Progenitor cell of endocrine pancreas (in vitro differentiated cells): ENCODE measurements at places on chromosomes 13 and 19. TPM values are rescaled to one million over a fixed set of nuclear protein-coding genes. Genes with fewer than 3 reads are reported as not detected.

- H3K27me3 ChIP-seq = no peaks in the 10 kb centered on the region
- H3K4me1 ChIP-seq = no peaks in the 10 kb centered on the region
- H3K27ac ChIP-seq = no peak overlapping the region
- no peak for DNase-seq
Observed at GRCh38 chr13:60318186-60318585, 78.8 kb upstream of the TDRD3 start.

DNA sequence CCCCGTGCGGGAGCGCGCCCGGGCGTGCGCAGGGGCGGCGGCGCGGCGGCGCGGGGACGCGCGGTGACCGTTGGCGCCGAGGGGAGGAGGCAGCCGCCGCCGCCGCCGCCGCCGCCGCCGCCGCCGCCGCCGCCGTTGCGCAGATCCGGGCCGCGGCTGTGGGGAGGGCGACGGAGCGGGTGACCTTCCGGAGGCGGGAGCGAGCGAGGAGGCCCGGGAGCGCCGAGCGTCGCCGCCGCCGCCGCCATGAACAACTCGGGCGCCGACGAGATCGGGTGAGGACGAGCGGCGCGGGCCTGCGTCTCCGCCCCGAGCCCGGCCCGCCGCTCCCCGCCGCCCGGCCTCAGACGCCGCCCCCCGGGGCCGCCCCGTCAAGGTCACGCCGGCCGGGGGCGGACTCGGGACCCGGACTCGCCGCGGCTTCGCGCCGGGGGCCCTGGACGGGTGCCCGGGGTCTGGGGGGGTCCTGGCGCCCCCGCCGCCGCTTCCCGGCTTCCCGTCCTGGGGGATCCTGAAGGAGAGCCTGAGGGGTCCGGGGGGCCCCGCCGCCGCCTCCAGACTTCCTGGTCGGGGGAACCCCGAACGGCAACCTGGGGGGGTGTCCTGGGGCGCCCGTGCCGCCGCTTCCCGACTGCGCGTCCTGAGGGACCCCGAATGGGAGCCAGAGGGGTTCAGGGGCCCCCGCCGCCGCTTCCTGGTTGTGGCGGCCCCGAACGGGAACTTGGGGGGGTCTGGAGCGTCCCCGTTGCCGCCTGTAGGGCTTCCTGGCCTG is at the start of gene DAZAP1:
Gene DAZAP1 (plus strand): TSS at position 59 of the 772 bp plus-strand sequence. CDS start 188 bp downstream, at position 247.
- DNase-seq = peak; percentile 34
- peak within 1 kb of the TSS; percentile 92 for H3K4me3 ChIP-seq
- H3K27me3 ChIP-seq = no peaks in the 10 kb centered on the region

- H3K27me3 ChIP-seq = no peaks in the 10 kb centered on the region
- H3K4me3 ChIP-seq = no peak overlapping the region
- H3K27ac ChIP-seq = no peak overlapping the region
- H3K4me1 ChIP-seq = peaks cover 20% of the 10 kb centered on the region
- H3K36me3 ChIP-seq = no peaks in the 10 kb centered on the region
Observed at GRCh38 chr13:44812818-44813217, 176.5 kb downstream of the NUFIP1 start.

GRCh38 chr13:107585469-107586180 is 629.7 kb downstream of the LIG4 start:
- no peak for DNase-seq
- no peaks in the 10 kb centered on the region for H3K27me3 ChIP-seq
- no peak overlapping the region for H3K27ac ChIP-seq

The LILRB1 gene
- total RNA-seq = not detected in 2 replicates

- peaks cover 61% of the 10 kb centered on the region for H3K27me3 ChIP-seq
- no peak overlapping the region for H3K27ac ChIP-seq
Observed at GRCh38 chr19:51020988-51021651, 1.6 kb upstream of the KLK10 start.

The MAMSTR gene
- 2.0 and 2.1 TPM in 2 replicates for total RNA-seq

- H3K27me3 ChIP-seq = peaks cover 50% of the 10 kb centered on the region
- H3K36me3 ChIP-seq = peaks cover 2% of the 10 kb centered on the region
- peak; percentile 80 for DNase-seq
- H3K4me3 ChIP-seq = peak overlapping the region; percentile 10
- H3K4me1 ChIP-seq = no peaks in the 10 kb centered on the region
- no peak overlapping the region for H3K27ac ChIP-seq
Observed at GRCh38 chr19:50607874-50608785, 31.6 kb downstream of the SYT3 start.

The TMC4 gene
- total RNA-seq = 119 and 125 TPM in 2 replicates

The INSL3 gene
- not detected in 2 replicates for total RNA-seq

The SEMA6B gene
- 26.6 and 28.3 TPM in 2 replicates for total RNA-seq

GRCh38 chr19:33247441-33247819 is 21.8 kb upstream of the SLC7A10 start:
- H3K4me3 ChIP-seq = no peak overlapping the region
- H3K36me3 ChIP-seq = no peaks in the 10 kb centered on the region
- no peak overlapping the region for H3K27ac ChIP-seq

The ZNF132 gene
- total RNA-seq = 3.5 TPM in 2 replicates

The CLDND2 gene
- 0.73 and 1.4 TPM in 2 replicates for total RNA-seq

The GFY gene
- not detected in 2 replicates for total RNA-seq

The CTXN1 gene
- total RNA-seq = 97.9 and 114 TPM in 2 replicates

DNA sequence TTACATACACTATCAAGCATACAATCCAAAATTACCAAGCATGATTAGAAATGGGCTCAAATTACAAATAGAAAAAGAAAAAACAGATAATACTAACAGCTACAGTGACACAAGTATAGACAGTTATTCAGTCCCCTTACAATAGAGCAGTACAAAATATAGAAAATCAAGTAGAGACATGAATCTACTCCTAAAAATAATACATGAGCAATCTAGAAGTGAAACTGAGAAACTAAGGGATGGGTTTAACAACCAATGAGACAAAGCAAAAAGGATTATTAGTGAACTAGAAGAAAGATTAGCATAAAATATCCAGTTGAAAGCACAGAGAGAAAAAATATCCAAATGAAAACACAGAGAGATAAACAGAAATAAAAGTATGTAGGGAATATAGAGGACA is 426.7 kb downstream of the TBC1D4 start:
- no peak overlapping the region for H3K4me3 ChIP-seq
- DNase-seq = no peak
- H3K36me3 ChIP-seq = no peaks in the 10 kb centered on the region
- peaks cover 14% of the 10 kb centered on the region for H3K4me1 ChIP-seq

DNA sequence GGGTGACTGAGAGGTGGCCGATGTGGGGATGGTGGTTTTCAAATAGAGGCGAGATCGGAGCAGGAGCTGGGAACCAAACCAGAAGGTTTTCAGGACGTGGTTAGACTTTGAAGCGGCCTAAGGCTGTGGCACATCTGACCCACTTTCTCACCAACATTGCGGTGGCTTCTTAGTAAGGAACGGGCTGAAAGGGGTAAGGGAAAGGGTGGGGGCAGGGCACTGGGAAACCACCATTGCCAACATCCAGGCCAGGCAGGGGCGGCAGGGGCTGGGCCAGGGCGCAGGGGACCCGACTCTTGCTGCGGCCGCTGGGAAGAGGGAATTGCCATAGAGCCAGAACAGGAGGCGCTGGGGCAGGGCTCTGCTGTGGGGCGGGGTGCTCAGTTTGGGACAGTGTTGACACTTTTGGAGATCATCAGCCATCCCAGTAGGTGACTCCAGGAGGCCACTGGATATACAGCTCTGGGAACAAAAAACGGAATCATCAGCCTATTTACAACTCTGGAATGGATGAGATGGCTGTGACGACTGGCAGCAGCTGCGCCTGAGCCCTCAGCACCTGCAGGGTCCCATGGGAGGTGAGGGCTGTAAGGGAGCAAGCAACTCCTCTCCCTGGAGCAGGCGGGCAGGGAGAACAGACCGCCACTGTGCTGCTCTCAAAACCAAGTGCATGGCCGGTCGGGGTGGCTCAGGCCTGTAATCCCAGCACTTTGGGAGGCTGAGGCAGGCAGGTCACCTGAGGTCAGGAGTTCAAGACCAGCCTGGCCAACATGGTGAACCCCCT is 52.2 kb downstream of the IRS2 start:
- H3K4me3 ChIP-seq = no peak overlapping the region
- peaks cover 9% of the 10 kb centered on the region for H3K4me1 ChIP-seq
- DNase-seq = no peak
- no peak overlapping the region for H3K27ac ChIP-seq
- no peaks in the 10 kb centered on the region for H3K36me3 ChIP-seq
- H3K27me3 ChIP-seq = peaks cover 9% of the 10 kb centered on the region

DNA sequence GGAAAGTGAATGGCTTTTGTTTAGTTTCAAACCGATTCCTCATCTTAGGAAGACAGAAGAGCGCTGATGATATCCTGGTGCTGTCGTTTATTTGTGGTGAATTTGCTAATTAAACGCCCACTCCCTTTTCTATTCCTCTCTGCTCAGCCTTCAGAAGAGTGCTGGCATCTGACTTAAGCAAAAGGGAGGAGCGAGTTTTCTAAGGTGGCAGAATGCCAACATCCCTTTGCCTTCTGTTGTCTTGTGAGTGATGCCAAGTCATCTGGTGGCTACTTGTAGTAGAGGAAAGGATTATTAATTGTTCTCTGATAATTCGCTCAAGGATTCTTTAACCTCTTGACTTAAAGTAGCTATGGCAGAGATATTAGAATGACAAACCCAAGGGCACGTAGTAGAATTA is 68.1 kb downstream of the ERCC5 start:
- peaks cover 5% of the 10 kb centered on the region for H3K27me3 ChIP-seq
- H3K27ac ChIP-seq = no peak overlapping the region
- no peaks in the 10 kb centered on the region for H3K36me3 ChIP-seq
- no peak overlapping the region for H3K4me3 ChIP-seq
- no peak for DNase-seq

GRCh38 chr19:55341171-55341588 is 1.5 kb downstream of the KMT5C start:
- peaks cover 3% of the 10 kb centered on the region for H3K27me3 ChIP-seq
- peak overlapping the region; percentile 96 for H3K4me3 ChIP-seq
- peaks cover 12% of the 10 kb centered on the region for H3K4me1 ChIP-seq
- peak overlapping the region; percentile 96 for H3K27ac ChIP-seq

GRCh38 chr19:44142059-44142433 is 692 bp downstream of the ZNF234 start:
- peak overlapping the region; percentile 94 for H3K27ac ChIP-seq
- no peaks in the 10 kb centered on the region for H3K27me3 ChIP-seq
- peak overlapping the region; percentile 91 for H3K4me3 ChIP-seq
- H3K36me3 ChIP-seq = peaks cover 4% of the 10 kb centered on the region

DNA sequence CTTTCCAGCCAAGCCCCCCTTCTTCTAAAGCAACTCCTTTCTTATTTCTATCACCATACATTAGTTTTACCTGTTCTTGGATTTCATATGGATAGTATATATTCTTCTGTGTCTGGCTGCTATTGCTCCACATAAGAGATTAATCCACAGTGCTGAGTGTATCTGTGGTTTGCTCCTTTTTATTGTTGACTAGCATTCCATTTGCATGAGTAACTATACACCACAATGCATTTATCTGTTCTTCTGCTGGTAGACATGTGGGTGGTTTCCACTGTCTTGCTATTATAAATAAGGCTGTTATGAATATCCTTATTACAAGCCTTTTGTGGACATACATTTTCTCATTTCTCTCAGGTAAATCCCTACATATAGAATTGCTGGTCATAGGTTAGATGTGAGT is 138.2 kb downstream of the SLC7A1 start:
- no peak for DNase-seq
- no peak overlapping the region for H3K4me3 ChIP-seq
- H3K36me3 ChIP-seq = no peaks in the 10 kb centered on the region
- H3K27ac ChIP-seq = no peak overlapping the region

The GRK1 gene
- total RNA-seq = 0.73 and 1.1 TPM in 2 replicates

DNA sequence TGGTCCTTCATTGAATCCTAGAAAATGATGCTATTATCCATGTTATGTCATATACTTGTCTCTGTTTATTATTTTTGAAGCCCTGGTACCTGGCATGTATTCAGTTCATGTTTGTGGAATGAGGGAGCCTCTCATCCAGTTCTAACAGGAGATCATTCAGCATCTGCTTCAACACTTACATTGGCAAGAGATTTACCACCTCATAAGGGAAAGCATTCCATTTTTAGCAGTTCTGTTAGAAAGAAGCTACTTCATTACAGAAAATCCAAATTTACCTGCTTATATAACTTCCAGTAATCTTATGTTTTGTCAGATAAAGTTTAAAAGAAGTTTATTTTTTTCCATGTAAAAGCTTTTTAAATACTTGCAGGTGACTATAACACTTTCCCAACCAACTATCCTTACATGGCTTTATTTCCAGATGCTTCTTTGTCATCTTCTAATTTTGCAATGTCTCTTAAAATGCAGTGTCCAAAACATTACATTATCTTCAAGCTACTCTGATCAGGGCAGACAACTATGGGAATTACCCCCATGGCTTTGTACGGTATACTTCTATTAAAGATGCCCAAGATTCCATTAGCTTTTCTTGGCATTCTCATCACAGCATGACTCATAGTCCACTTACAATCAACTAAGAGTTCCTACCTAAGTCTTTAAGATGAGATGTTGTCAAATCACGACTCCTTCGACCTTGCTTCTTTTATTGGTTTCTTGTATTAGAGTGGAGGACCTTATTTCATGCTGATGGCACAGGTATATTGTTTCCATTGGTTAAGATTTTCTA is 262.1 kb downstream of the PCDH9 start:
- no peak overlapping the region for H3K4me3 ChIP-seq
- no peaks in the 10 kb centered on the region for H3K27me3 ChIP-seq
- no peaks in the 10 kb centered on the region for H3K36me3 ChIP-seq
- no peak overlapping the region for H3K27ac ChIP-seq

DNA sequence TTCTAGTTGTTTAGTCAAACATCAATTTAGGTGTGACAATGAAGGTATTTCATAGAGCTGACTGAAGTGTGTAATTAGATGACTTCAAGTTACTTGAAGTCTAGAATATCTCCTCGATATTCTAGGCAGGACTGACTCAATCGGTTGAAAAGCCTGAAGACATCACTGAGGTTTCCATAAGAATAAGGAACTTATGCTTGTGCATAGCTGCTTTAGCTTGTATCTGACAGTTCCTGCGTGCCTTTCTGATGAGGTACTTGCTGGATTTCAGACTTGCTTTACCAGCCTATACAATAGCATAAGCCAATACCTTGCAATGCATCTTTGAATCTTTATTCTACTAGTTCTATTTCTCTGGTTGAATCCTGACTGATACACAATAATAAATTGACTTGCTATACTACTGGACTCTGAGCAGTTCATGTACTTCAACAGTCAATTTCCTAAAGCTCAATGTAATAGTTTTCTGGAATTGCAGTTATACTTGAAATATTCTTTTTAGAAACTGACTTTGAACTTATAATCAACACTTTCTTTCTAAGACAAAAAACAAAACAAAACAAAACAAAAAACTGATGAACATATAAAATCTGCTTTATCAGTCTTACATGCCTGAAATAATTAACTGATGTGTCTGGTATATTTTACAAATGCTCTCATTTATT is 1534.8 kb downstream of the SLITRK5 start:
- H3K4me3 ChIP-seq = no peak overlapping the region
- H3K4me1 ChIP-seq = peaks cover under 1% of the 10 kb centered on the region
- no peak for DNase-seq
- no peaks in the 10 kb centered on the region for H3K27me3 ChIP-seq
- H3K27ac ChIP-seq = no peak overlapping the region

DNA sequence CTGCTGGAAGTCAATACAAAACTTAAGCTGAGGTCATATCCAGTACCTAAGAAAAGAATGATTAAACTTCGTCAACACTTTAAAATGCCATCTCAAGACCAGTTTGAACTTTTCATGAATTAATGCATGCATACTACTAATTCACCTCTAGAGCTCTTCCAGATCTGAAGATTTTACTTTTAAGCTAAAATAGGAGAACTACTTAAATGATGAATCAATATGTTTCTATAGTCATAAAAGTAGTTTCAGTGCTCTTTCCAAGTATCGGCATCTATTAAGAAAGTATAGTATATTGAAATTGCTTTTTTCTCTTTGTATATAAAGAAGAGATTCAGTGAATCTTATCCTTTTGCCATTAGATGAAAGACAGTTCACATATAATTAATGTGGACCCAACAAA is 1123.9 kb downstream of the PCDH9 start:
- DNase-seq = no peak
- H3K4me1 ChIP-seq = peaks cover 2% of the 10 kb centered on the region
- H3K27ac ChIP-seq = no peak overlapping the region
- no peaks in the 10 kb centered on the region for H3K27me3 ChIP-seq
- no peak overlapping the region for H3K4me3 ChIP-seq
